ENCODE measurements at places on chromosomes 4 and X.

- DNase-seq: no peak
Measured at GRCh38 chr4:182067828-182068227, 175.4 kb upstream of the TENM3 start.

- DNase-seq: peak; percentile 65
Measured at GRCh38 chr4:4995103-4995907, 24.0 kb downstream of the CYTL1 start.

DNA sequence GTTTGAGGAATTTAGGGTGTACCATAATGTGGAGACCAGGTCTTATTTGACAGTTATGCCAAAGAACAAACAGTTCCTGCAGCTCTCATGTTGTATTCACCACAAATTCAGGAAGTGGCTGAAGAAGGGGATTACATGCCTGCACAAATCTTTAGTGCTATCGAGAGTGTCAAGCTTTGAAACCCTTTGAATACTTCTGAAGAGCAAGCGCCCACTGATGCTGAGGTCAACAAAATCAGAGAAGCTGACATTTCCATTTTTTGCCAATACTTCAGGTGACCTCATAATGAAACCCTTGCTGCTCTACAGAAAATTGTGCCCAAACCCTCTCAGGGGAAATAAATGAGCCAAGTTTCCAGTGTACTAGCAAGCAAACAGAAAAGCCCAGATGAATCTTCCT is 28.4 kb downstream of the PAK3 start:
- no peak for DNase-seq

DNA sequence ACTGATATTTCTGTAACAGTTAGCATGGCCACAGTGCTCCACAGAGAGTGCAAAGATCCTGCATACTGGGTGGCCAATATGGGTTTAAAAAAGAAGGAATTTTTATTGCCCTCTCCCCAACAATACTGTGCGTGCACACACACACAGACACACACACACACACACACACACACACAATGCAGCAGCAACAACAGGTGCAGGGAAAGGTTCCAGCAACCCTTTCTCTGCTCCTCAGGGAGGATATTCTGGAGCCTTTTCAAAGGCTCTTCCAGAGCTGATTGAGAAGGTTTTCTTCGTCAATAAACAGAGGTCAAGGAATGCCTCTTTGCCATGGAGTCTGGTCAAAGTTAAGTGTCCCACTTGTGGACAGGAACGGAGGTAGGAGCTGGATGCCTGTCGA is 84.8 kb upstream of the ZFP42 start:
- DNase-seq: no peak

- peak; percentile 64 for DNase-seq
Measured at GRCh38 chrX:119692191-119693039, 553 bp downstream of the SEPTIN6 start.

- DNase-seq: peak; percentile 1
Measured at GRCh38 chrX:32673193-32673592, 538.2 kb downstream of the DMD start.

- no peak for DNase-seq
Measured at GRCh38 chr4:5852523-5853202, 40.2 kb downstream of the CRMP1 start.

DNA sequence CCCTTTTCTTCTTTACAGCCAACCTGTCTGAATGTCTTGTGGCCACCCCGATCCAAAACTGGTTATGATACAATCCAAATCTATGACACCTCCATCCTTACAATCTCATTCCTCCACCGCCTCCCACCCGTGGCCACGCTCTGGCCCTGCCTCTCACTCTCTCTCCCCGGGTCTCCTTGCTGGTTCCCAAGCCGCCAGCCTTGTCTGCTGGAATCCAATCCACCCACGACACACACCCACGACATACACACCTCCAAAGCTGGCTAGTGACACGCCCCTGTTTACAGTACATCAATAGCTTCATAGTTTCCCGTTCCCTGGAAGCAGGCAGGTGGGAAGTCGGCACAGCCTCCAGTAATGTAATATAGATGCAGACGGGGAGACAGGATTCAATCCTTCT is 99.0 kb downstream of the WFS1 start:
- no peak for DNase-seq

DNA sequence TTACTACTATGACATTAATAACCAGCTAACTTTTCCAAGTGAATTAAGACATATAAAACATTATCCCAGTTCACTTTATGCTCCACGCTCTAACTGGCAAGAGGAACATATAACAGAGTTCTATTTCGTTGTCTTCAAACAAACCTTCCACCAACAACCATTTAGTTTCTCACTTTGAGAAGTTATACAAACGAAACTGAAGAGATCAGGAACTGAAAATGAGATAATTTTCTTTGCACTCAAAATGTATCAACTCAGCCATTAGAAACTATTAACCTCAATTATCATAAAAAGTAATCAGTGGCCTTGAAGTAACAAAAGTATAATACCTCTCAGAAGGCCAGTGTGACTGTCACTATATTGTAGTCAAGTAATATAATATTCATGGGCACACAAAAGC is 70.1 kb downstream of the CHM start:
- no peak for DNase-seq

- DNase-seq: no peak
Measured at GRCh38 chr4:7367406-7367805, 67.3 kb downstream of the PSAPL1 start.

GRCh38 chr4:150126864-150127203 is 48.6 kb downstream of the DCLK2 start:
- peak; percentile 81 for DNase-seq

- DNase-seq: no peak
Measured at GRCh38 chr4:6962211-6963041, 52.8 kb downstream of the TBC1D14 start.

- peak; percentile 53 for DNase-seq
Measured at GRCh38 chr4:149885896-149886295, 70.3 kb upstream of the IQCM start.

GRCh38 chr4:183721207-183722081 is 62.4 kb downstream of the TRAPPC11 start:
- peak; percentile 63 for DNase-seq

- DNase-seq: no peak
Measured at GRCh38 chr4:41982716-41983115, 1.2 kb downstream of the DCAF4L1 start.

DNA sequence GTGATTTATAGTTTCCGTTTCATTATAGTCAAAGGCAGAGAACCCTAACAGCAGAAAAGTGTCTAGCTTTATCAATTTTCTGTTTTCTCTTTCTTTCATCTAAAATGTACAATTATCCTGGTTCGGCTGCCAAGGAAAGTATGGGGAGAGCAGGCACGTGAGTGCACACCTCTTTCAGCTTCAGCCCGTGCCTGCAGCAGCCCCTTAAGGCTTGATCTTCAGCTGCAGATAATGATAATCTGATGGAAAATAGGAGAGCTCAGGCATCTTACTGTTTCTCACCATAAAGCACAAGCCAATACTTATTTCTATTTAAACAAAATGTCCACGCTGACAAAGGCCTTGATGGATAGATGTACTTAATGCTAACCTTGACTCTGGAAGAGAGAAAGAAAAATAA is 334.4 kb downstream of the UNC5C start:
- no peak for DNase-seq

DNA sequence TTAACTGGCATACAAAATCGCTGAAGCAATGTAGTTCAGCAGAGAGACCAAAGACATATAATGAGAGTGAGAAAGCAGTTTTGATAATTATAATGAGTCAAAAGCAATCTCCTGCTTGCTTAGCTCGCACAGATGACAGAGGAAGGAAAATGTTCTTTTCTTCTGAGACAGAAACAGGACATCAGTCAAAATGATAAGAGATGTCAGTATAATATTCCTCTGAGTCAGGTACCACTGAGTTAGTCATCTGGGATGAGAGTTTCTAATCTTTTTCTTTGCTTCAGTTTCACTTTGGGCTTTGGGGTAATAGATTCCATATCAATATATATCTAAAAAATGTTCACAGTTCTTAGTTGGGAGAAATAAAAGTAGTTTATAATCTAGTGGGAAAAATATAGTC is 387.2 kb downstream of the PCDH7 start:
- no peak for DNase-seq

- no peak for DNase-seq
Measured at GRCh38 chr4:162699629-162700028, 467.1 kb downstream of the NAF1 start.

DNA sequence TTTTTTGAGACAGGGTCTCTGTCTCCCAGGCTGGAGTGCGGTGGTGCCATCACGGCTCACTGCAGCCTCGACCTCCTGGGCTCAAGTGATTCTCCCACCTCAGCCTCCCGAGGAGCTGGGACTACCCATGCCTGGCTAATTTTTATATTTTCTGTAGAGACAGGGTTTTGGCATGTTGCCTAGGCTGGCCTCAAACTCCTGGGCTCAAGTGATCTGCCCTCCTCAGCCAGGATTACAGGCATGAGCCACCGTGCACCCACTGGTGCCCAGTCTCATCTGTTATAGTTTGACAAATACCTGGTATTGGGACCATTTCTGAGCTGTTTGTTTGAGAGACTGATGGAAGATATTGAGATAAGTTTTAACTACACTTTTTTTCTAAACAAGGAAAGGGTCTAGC is 57.5 kb upstream of the SMIM10 start:
- DNase-seq: no peak

- no peak for DNase-seq
Measured at GRCh38 chrX:114332766-114333165, 251.1 kb upstream of the HTR2C start.

DNA sequence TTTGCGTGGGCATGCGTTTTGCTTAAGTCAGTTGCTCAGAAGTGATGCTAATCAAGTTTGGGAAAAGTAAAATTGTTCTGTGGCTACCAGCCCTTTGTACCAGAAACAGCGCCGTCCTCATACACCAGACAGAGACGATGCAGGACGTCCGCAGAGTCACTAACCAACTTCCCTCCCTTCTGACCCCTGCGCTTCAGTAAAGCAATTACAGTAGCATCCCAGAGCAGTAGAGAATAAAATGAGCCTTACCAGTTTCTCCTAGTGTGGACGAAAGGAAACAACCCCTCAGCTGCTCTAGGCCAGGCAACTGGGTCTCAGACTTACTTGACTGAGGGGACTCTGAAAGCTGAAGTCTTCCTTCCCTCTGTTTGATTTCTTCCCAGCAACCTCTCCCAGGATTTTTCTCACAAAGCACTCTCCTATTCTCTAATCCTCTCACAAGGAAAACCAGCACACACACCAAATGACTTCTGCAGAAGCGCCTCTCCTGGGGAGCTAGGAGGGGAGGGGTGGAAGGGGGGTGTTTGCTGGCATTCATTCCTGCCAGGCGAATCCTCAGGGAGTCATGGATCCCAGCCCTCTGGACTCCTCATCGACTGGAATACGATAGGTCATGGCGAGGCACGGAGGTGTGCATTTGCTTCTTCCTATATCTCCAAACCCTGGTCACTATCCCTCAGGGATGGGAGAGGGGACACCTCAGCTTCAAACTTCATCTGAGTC is 56.0 kb upstream of the MID1 start:
- DNase-seq: no peak

GRCh38 chr4:121148000-121148399 is 16.1 kb downstream of the TNIP3 start:
- peak; percentile 70 for DNase-seq

GRCh38 chr4:133856731-133857355 is 344.7 kb downstream of the PABPC4L start:
- DNase-seq: peak; percentile 64

- DNase-seq: no peak
Measured at GRCh38 chr4:151564321-151564720, 155.3 kb downstream of the FHIP1A start.

- no peak for DNase-seq
Measured at GRCh38 chr4:2789351-2789750, 3.5 kb upstream of the SH3BP2 start.

DNA sequence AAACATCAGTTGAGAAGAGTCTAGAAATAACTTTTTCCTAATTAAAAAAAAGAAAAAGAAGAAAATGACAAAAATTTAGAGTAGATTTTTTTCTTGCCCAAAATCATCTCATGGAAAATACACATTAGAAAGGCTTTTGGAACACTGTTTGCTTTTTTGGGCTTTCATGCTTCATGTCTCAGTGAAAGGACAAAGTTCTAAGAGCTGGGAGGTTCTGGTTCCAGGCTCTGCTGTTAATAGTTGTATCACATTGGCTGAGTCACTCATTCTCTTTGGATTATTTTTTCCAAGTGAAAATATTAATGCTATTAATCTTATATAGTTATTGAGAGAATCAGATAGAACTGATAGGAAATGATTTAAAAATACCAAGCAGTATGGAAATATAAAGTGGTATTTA is 32.9 kb upstream of the ETNPPL start:
- no peak for DNase-seq

DNA sequence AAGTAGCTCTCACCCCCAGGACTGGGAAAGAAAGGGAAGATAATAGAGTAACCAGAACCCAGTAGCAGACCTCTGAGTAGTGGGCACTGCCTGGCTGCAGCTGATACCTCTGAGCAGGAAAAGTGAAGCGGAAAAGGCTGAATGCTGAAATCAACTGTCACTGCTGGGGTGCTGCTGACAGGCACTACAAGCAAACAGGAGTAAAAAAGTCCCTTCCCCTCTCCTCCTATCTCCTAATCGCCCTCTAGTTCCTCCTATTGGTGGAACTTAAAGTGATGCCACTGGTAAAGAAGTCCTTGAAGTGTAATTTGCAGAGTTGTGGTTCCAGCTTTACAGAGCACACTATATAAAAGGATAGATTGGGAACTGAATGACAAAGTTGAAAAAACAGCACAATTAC is 32.8 kb upstream of the GLRB start:
- peak; percentile 52 for DNase-seq

GRCh38 chr4:182536221-182536811 is 293.1 kb downstream of the TENM3 start:
- DNase-seq: no peak

- peak; percentile 3 for DNase-seq
Measured at GRCh38 chrX:50202539-50202938, 1.7 kb upstream of the AKAP4 start.
